EL (cell line): ENCODE measurements at places on chromosomes 4 and X.

DNA sequence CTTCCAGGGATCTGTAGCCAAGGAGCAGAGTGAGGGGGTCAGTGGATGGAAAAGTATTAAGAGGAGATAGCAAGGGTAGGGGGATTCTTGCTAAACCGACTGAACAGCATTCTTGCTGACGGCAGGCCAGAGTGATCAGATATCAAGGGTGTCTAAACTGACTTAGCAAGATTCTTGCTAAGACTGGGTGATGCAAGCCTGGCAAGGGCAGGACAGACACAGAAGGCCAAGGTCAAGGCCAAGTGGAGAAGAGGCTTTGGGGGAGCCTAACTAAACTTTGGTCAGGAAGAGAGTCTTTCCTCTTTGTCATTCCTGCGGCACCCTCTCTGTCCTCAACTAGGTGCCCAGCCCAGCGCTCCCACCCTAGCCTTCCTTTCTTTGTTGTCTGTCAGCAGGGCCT is 799 bp downstream of the XPNPEP2 start:
- DNase-seq, result no peak

DNA sequence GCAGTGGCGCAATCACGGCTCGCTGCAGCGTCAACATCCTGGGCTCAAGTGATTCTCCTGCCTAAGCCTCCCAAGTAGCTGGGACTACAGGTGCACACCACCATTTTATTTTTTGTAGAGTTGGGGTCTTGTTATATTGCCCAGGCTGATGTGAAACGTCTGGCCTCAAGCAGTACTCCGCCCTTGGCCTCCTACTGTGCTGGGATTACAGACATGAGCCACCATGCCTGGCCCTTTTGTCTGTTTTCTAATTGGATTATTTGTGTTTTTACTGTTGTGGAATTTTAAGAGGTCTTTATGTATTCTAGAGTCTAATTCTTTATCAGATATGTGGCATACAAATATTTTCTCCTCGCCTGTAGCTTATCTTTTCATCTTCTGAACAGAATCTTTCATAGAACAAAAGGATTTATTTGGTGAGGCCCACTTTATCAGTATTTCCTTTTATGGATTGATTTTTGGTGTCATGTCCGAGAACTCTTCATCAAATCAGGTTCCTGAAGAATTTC is 18.9 kb downstream of the PLS3 start:
- DNase-seq, result no peak

DNA sequence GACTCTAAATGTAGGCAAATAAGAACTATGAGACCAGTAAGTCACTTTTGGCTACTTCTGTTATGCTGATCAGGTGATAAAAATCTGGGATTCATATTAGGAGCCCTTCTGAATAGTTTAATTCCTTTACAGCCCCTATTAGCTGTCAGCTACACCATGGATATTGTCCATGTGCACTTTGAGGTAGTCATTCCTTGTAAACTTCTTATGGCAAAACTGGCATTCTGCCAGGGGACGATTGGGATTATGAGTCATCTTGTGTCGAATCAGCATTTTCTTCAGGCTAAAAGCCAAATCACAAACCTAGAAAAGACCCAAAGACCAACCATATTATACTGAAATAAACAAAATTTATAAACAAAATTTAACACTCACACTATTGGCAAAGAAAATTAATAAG is 227.6 kb downstream of the PRDM5 start:
- DNase-seq, result peak; percentile 77

DNA sequence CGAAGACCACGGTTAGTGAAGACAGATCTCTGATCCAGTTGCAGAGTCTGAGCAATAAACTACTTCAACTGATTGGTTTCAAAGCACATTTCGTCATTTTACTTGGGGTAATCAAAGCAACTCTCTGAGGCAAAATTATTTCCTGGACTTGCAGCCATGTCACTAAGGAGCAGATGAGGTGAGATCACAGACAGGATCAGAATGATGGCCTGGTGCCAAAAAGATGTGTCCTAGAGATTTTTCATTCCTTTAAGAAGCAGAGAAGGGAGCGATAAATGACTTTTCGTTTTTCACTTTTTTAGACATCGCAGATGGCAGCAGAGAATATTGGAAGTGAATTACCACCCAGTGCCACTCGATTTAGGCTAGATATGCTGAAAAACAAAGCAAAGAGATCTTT is 83.9 kb downstream of the PTTG2 start:
- DNase-seq, result no peak

GRCh38 chr4:28518561-28519165 is 1658.0 kb downstream of the STIM2 start:
- DNase-seq, result peak; percentile 64

DNA sequence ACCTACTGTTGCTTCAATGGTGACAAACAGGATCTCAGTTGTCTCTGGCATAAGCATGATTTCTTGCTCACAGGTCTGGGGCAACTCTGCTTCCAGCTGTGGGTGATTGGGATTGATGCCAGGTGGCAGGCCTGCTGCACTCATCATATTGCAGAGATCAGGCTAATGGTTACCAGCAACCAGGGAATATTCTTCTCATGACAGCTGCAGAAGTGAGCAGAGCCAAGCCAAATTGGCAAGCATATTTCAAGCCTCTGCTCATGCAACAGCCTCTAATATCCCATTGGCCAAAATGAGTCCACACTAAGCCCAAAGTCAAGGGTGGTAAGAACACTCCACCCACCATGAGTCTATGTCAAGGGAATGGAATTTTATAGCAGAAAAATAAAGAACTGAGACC is 26.7 kb upstream of the TBC1D19 start:
- peak; percentile 87 for DNase-seq

DNA sequence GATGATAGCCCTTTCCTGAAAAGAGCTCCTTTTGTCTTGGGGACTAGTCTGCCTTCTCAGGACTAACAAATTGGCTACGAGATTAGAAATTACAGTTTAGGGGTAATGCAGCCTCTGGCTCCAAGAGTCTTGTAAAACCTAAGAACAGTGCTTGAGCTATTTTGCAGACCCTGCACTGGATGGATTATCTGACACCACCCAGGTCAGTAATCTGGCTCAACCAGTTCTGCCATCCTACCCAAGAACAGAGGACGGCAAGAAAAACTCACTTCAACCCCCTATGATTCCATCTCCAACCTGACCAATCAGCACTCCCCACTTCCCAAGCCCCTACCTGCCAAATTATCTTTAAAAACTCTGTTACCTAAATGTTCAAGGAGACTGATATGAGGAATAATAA is 225.1 kb downstream of the FAM47A start:
- DNase-seq, result no peak

GRCh38 chr4:92136434-92136833 is 167.3 kb upstream of the GRID2 start:
- DNase-seq, result no peak

GRCh38 chr4:139715746-139716391 is 50.2 kb downstream of the MGST2 start:
- DNase-seq, result no peak

- no peak for DNase-seq
Measured at GRCh38 chr4:2390784-2391421, 27.5 kb downstream of the ZFYVE28 start.

GRCh38 chrX:152818356-152818755 is 12.2 kb downstream of the CETN2 start:
- DNase-seq, result no peak

GRCh38 chr4:100631281-100631968 is 113.6 kb upstream of the EMCN start:
- DNase-seq, result no peak

DNA sequence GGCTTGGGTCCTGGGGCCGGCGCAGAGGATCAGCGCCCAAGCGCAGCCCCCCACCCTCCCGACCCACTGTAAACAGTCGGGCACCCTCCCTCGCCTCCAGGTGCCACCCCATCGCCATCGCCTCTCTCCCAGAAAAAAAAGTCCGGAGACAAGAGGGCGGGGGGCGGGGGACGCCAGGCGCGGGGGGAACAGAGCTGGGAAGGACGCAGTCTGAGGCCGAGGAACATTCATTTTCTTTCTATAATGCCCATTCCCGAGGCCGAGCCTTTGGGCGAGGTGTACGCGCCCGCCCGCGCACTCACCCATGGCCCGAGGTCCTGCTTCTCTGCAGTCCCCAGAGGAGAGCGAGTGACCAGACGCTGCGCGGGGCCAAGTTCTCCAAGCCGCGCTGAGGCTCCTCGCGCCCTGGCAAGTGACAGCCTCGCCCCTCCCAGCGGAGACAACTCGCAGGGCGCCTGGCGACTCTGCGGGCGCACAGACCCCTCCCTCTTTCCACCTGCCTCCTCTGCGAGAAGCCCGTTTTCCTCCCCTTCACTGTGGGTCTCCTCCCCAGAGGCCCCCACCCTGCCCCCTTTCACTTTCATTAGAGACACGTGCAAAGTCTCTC is 63.5 kb upstream of the WDR17 start:
- DNase-seq, result peak; percentile 23

GRCh38 chr4:1806223-1806564 is 13.1 kb downstream of the FGFR3 start:
- DNase-seq, result no peak

- DNase-seq, result no peak
Measured at GRCh38 chrX:153769158-153769864, 5.3 kb downstream of the PLXNB3 start.

GRCh38 chr4:4861390-4862018 is 2.0 kb downstream of the MSX1 start:
- no peak for DNase-seq

- DNase-seq, result no peak
Measured at GRCh38 chrX:1401611-1402430, 9.9 kb upstream of the SLC25A6 start.

DNA sequence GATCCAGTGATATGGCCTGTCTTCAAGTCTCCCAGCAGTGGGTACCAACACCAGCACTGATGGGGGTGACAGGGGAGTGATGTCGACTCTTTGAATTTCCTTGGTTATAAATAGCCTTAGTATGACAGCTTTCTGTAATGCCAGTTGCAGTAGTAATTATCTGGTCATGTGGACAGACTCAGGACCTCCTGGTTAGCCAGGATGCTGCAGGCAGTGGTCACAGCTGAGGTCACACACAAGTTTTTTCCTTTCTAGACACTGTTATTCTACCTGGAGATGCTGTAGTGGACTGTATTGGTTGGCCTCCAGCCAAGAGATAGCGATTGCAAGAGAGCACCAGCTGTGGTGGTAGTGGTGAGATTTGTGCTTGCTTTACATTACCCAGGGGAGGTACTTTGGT is 63.6 kb downstream of the UPRT start:
- no peak for DNase-seq

- DNase-seq, result no peak
Measured at GRCh38 chr4:134944115-134944514, 742.5 kb upstream of the PABPC4L start.
